Caudate nucleus (tissue), 63 donors: ENCODE measurements at places on chromosomes 7 and 10.

- no peak for DNase-seq
Observed at GRCh38 chr10:121608469-121609190, 10.4 kb upstream of the FGFR2 start.

- DNase-seq = no peak
Observed at GRCh38 chr10:13527864-13528122, 1.0 kb downstream of the BEND7 start.

- no peak for DNase-seq
Observed at GRCh38 chr7:156163747-156164146, 351.5 kb upstream of the SHH start.

DNA sequence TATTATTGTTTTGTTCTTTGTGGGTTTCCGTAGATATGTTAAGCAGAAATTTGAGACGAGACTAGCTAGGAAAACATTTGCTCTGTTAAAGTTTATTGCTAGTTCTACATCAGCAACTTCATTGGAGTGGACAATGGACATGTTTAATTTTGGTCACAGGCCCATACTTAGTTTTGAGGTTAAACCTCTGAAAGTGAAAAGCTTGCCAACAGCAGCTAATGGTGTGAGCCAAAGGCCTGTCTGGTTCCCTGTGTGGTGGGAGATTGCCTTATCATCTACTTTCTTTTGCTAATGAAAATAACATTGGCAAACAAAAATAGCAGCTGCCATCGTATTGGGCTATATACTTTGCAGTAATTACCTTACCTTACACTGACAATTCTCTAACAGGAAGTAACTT lies 388.4 kb upstream of the FZD8 start:
- no peak for DNase-seq

GRCh38 chr7:1591876-1592275 lies 22.0 kb upstream of the PSMG3 start:
- DNase-seq = no peak

DNA sequence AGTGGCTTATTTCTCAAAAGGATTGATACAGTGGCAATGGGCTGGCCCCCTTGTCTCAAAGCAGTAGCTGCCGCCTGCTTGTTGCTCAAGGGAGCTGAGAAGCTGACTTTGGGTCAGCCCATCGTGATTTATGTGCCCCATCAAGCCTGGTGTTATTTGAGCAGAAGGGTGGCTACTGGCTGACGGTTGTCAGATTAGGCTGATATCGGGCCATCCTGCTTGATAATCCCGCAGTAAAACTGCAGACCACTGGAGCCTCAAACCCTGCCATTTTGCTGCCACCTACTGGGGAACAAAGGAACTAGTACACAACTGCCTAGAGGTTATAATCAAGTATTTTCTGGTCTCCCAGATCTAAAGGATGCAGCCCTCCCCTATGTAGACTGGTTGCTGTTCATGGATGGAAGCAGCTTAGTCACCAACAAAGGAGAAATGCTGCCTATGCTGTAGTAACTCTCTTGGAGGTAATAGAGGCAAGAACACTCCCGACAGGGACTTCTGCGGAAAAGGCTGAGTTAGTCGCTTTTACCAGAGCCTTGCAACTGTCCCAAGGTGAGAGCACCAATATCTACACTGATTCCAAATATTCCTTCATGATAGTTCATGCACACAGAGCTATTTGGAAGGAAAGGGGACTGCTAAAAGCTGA lies 65.9 kb upstream of the ZNF92 start:
- peak; percentile 16 for DNase-seq

- no peak for DNase-seq
Observed at GRCh38 chr10:47019155-47020145, 108.2 kb downstream of the PTPN20 start.

GRCh38 chr10:122624546-122624945 lies 64.0 kb downstream of the DMBT1 start:
- DNase-seq = no peak
